ENCODE measurements at places on chromosomes 5 and 9.

DNA sequence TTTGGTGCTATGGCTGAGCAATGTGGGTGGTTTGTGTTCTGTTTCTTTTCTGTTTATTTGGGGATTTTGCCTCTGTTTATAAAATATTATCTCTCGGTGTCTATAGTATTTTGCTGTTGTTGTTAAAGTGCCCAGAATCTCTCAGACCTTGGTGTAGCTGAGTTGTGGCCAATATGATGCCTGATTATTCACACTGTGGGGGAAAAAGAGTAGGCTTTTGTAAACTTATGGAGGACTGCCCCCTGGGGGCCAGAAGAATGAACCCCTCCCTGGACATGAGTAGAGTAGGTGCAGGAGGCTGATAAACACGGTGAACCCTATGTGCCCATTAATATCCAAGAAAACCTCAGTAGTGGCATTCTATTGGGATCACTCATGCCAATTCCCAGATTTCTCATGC is 49.0 kb upstream of the DPYSL3 start:
- no peak for DNase-seq

DNA sequence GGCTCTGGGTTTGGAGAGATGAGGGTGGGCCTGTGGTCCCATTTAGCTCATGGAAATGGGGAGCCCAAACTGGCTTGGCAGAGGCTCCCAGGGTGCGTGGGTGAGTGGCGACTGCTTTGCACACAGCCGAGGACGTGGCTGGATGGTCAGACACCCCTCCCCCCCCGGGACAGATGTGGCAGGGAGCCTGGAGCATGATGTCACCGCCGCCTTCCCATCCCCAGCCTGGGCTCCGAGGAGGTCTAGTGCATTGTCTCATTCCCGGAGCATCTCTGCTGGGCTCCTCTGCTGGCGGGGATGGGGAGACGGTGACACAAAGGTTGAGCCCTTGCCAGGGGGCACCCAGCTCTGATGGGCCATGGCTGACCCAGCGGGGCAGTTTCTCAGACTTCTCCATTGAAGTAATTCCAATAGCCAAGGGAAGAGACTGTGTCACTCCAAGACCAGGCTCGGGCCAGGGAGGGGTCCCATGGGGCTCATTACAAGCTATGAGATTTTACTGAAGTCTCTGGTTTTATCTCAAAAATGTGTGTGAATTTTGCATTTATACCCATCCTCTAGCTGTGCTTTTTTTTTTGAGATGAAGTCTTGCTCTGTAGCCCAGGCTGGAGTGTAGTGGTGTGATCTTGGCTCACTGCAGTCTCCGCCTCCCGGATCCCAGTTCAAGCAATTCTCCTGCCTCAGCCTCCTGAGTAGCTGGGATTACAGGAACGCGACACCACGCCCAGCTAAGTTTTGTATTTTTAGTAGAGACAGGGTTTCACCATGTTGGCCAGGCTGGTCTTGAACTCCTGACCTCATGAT is 36.1 kb downstream of the HMCN2 start:
- DNase-seq: no peak

DNA sequence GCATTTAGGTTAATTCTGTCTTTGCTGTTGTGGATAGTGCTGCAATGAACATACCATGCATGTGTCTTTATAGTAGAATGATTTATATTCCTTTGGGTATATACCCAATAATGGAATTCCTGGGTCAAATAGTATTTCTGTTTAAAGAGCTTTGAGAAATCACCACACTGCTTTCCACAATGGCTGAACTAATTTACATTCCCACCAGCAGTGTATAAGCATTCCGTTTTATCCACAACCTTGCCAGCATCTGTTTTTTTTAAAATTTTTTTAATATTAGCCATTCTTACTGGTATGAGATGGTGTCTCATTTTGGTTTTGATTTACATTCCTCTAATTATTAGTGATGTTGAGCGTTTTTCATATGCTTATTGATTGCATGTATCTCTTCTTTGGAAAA is 15.5 kb upstream of the TARS1 start:
- no peak for DNase-seq

DNA sequence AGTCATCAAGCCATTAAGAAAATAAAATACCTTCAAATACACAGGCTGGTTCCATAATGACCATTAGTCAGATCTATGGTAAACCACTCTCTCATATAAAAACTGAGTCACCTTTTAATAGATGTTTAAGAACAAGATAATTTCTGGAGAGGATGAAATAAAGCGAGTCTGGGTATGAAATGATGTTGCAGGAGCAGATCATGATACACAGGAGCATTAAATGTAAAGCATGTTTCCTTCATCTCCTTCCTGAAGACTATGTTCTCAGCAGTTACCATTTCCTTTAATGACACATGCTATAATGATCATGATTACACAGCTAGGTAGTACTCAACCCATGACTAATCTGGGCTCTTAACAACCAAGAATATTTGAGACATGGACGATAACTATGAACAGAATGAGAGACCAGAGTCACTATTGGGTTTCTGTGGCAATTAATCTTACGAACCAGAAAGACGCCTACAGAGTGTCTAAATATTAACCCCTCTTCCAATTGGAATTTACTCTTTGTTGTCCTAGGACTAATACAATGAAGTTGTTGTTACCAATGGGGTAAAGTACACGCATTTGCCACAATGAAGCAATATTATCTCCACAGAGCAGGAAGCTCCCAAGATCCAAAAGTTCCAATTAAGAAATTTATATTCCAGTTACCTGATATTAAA is 105.6 kb downstream of the NR6A1 start:
- DNase-seq: no peak

DNA sequence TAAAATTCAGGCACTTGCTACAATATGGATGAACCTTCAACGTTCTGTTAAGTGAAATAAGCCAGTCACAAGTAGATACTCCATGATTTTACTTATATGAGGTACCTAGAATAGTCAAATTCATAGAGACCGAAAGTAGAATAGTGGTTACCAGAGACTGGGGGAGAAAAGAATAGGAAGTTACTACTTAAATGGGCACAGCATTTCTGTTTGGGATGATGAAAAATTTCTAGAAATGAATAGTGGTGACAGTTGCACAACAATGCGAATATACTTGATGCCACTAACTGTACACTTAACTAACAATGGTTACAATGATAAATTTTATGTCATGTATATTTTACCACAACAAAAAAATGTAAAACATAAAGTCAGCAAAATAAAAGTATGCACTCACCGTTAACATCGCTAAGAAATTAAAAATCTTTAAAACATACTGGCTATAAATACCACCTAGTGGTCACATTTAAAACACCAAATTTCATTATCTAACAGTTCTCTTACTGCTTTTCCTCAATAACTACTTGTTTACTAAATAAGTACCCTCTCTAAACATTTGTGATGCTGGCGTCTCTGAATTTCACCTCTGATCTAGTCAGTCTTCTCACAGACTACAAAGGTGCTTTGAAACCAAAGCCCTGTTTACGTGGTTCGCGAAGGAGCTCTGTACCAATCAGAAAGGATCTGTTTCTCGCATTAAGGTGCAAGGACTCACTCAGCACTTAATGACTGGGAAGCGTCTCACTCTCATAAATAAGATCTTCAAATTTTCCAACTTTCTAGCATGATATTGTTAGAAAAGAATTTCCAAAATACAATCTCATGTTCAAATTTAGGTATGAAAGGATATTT is 22.7 kb downstream of the KIF3A start:
- DNase-seq: no peak

DNA sequence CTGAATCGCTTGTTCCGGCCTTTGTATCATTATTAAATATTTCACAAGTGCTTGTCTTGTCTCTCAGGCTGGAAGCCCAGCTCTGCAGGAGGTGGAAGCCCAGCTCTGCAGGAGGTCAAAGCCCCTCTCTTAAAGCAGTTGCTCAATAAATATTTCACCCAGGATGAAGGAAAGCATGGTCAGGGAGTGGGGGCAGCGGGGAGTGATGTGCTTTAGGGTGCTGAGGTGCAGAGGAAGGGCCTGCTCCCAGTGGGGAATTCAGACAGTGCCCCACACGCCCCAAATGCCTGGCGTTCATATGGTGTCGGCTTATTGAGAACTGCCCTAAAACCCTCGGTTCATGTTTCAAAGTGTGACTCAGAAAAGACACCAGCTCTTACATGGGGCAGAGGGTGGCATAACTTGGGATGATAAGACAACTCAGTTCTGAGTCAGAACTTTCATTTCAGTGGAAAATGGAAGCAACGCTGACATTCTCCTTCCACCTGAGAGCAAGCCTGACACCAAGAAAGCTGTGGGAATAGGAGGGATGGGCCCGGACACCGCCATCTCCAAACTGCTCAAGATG is 114.3 kb upstream of the DAP start:
- no peak for DNase-seq
